NCI-H524 treated with DMSO at 0.1 percent for 48 hours (cell line): ENCODE measurements at places on chromosomes 1 and 21.
A peak's percentile ranks its signal among the peaks of the same experiment; 100 is the strongest.

DNA sequence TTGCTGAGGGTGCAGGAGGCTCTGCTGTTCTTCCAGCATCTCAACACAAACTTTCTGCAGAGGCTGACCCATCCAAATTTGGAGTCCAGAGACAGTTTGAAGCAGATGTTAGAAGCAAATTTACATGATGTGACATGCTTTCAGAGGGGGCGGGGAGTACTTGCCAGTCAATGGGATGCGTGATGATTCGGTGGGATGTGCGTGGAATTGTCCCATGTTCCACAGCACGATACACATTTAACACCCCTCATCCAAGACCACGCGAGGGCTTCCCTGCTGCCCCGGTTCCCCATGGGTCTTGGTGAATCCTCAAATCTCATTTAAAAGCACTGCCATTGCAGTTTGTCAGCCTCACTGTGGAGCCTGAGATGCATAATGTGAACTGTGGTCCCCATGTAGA lies 78.6 kb upstream of the TLR5 start:
- DNase-seq, result no peak

GRCh38 chr1:41800311-41800829 lies 118.4 kb downstream of the HIVEP3 start:
- no peak for DNase-seq

GRCh38 chr21:33169359-33169758 lies 60.4 kb upstream of the IFNAR2 start:
- DNase-seq, result no peak

GRCh38 chr1:230531103-230531502 lies 105.0 kb upstream of the PGBD5 start:
- no peak for DNase-seq

DNA sequence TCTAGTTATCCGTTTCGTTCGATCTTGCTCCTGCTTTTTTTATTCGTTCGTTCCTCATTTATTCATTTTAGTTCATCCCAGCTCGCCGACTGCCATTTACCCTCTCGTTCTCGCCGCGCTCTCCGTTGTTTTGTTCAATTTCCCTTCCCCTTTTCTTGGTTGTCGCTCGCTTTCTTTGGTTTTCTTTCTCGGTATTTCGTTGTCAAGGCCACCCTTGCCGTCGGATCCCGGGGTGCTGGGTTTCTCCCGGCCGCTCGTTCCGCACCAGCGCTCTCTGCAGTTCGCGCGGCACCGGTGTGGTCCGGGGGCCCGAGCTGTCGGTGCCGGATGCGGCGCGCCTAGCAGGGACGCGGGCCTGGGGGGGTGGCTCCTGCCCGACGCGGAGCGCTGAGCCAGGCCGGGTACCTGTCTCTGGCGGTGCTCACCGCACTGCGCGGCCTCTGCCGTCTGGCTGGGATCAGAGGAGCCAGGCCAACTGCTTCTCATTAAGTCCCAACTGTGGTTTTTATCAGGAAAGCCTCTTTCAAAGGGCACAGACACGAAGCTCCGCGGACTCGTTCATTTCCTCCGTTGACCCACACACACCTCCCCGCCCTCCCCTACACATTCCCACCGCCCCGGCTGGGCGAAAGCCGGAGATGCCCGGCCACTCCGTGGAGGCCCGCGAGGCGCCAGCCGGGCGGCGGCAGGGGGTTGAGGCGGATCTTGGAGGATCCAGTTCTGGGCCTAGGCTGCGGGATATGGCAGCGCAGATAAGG lies 1.6 kb downstream of the ALX3 start:
- no peak for DNase-seq

DNA sequence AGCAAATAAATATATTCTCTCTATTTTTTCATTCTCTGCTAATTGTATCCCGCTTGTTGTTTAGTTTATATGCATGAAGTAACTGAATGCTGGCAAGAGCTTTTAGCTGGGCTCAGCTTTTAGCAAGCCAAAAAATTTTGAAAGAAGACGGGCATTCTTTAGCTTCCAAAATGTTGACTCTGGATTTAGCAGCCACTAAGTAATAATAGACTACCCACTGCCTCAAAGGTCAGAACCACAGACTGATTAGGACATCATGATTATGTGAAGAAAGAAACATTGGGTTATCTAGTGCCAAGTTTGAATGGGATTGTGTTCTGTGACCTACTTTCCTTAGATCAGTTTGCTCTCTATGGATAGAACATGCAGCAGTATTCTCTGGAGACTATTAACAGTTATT lies 80.3 kb upstream of the DPH5 start:
- DNase-seq, result no peak

- DNase-seq, result no peak
Observed at GRCh38 chr1:94554580-94554979, 13.0 kb upstream of the F3 start.

GRCh38 chr1:115727706-115728249 lies 40.7 kb downstream of the CASQ2 start:
- DNase-seq, result no peak

DNA sequence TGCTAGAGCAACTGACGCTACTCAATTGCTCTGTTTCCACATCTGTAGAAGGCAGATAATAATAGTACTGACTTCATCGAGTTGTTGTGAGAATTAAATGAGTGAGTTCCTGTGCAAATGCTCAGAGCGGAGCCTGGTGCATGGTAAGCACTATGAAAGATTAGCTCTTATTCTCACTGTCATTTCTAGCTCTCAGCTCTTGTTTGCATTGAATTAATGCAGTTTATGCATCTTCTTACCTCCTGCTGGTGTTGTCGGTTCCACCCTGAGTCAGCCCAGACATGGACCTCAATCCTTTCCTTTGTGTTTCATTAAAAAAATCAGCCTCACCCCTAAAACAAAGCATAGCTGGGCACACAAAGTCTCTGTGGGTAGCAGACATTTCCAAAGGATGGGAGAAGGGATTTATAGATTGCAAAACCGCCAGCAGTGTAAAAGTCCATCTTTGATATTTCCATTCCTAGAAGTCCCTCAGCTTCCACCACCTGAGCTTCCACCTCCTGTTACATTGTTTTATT lies 254.4 kb upstream of the CSF3R start:
- no peak for DNase-seq

GRCh38 chr1:31583995-31584868 lies 7.9 kb downstream of the TINAGL1 start:
- DNase-seq, result no peak

GRCh38 chr1:103106426-103107341 lies 1.6 kb downstream of the COL11A1 start:
- peak; percentile 49 for DNase-seq

DNA sequence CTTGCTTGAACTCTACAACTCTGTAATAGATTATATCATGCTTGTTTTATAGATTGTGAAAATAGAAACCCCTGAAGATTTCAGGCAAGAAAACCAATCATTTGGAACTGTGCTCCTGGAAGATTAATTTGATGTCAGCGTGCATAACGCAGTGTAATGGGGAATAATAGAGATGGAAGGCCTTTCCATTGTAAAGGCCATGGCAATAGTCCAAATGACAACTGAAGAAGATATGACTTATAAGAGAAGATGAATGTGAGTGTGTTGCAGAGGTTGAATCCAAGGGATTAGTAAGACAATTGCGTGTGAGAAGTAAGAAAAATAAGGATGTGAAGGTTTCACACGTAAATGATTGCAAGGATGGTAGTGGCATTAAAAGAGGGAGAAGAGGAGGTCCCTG lies 285.0 kb downstream of the DUSP10 start:
- no peak for DNase-seq

DNA sequence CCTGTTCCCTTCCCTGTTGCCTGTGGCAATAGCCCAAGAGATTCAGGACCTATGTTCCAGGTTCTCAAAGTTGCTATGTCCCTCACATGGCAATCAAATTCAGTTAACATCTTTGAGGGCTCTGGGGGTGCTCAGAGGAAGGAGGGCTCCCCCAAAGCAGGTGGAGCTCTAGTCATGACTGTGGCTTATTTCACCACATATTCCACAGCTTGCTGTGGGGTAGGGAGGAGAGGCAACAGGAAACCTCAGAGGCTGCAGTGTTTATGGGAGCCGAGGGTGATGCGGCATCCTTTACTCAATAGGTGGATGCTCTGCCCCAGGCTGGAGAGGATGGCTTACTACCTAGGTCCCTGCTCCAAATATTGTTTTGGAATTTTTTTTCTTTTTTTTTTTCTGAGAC lies 1.2 kb upstream of the MKNK1 start:
- DNase-seq, result no peak

GRCh38 chr1:24639881-24640280 lies 3.2 kb upstream of the SRRM1 start:
- no peak for DNase-seq

DNA sequence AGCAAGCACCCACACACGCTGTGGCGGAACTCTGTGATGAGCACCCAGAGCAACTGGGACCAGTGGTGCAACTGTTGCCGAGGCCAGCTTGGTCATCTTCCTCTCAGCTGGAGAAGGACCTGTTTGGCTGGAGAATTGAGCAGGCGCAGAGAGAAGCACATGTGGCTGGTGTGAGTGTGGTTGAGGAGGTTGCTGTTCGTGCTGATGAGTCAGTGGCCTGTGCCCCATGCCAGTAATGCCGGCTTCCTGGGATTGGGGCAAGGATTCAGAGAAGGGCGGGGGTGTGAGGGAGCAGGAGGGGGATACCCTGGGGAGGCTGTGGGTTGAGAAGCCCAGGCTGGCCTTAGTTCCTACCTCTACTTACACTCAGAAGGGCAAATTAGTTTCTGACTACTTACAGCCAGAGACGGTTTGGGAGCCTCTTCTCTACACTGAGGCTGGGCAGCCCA lies 57.5 kb upstream of the EPS8L3 start:
- DNase-seq, result no peak

- DNase-seq, result no peak
Observed at GRCh38 chr1:185568155-185569123, 165.8 kb upstream of the HMCN1 start.

- no peak for DNase-seq
Observed at GRCh38 chr1:22739648-22740385, 29.2 kb downstream of the EPHB2 start.

DNA sequence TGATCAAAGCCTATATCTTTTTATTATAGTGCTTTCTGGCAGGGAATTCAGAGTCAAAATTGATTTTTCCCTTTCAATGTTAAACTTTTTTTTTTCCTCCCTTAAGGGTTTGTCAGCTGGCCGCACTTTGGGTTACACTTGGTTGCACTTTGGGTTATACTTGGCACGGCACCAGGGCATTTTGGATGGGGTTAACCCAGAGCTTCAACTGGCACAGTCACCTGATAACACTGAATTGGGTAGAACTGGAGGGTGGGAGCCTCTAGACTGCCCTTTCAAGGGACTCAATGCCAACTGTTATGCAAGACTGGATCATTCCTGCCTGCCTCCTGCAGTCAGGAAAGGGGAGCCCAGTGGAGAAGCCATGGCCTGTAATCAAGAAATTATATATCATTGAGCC lies 211.5 kb downstream of the KCNJ6 start:
- DNase-seq, result no peak

DNA sequence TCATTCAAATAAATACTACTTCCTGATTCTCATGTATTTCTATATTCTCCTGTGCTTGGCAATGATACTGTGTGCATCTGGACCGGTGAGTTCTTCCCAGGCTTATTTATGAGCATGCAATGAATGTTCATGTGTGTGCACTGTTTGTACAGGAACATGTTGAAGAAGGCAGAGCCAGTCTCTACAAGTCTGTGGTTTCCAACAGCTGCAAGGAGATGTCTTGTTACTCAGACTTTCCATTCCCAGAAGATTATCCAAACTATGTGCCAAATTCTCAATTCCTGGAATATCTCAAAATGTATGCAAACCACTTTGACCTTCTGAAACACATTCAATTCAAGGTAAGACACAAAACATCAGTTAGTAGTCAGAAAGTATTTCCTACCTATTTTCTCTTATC lies 19.1 kb downstream of the FMO1 start:
- DNase-seq, result no peak

DNA sequence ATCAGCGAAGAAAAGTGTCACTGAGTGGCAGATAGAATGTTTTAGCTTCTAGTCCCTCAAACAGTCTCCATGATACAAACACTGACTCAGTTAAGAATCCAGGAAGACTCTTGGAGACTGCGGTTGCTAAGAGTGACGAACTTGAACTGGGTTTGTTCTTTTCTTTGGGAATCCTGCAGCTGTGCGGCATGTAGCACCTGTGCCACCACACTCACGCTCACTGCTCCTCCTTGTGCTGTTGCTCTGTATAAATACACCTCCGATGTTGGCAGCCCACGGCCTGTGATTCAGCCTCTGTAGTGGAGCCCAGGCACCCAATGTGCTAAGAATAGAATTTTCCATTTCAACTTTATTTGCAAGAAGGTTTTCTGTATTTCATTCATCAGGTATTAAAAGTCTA lies 5.5 kb upstream of the PPIE start:
- DNase-seq, result no peak

DNA sequence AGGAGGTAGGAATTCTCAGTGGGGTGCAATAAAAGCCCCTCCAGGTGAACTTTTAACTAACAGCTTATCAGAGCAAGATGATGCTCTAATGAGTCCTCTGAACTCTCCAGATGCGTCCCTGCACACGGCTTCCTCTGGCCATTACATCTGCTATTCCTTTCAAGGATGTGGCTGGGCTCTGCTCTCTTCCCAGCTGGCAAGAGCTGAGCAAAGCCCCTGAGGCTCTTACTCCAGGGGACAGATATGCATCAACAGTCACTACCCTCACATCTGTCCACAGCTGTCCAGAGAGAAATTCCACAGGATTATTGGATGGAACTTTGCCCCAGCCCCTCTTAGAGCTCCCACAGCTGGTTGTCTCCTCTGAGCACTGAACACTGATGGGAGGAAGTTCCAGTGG lies 267.8 kb downstream of the C1orf94 start:
- no peak for DNase-seq

GRCh38 chr1:98389809-98390208 lies 271.7 kb upstream of the SNX7 start:
- DNase-seq, result no peak

DNA sequence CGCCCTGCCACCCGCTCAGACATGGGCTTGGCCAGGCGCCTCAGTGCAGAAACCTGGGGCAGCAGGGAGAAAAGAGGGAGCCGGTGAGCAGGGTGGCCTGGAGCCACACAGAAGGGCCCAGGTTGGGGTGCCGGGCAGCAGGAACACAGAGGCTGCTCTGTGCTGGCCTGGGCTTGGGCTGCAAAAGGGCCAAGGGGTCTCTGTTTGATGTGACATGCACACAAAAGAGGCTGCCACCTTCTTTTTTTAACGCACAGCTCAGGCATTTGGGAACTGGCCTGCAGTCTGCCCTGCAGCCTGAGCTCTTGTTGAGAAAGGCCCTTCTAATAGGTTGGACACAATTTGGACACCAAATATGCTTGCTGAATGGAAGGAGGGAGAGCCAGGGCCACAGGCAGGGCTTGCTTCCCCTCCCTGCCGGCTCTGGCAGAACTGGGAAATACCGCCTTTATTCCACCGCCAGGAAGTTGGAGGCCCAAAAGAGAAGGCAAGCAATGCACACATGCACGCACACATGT lies 32.4 kb downstream of the KIF21B start:
- DNase-seq, result no peak

- DNase-seq, result no peak
Observed at GRCh38 chr1:178940068-178940765, 69.3 kb upstream of the ANGPTL1 start.

DNA sequence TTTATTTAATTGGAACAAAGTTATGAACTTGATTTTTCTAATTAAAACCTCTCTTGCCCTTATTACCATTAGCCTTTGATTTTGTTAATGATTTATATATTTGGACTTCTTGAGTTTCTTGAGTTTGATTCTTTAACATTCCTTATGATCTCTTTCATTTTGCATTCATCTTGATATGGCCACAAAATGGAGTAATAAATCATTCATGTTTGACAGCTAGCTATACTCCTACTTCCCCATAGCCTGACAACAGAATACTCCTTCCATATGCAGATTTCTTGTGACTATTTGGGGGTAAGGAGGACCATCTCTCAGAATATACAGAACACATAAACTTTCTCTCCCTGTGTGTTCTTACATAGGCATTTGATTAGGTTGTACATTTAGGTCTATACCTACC lies 119.6 kb downstream of the SYT14 start:
- DNase-seq, result no peak

- no peak for DNase-seq
Observed at GRCh38 chr1:207823880-207824566, 72.2 kb downstream of the CD46 start.
